NCI-H187 (cell line): ENCODE measurements at places on chromosomes 7 and 10.

DNA sequence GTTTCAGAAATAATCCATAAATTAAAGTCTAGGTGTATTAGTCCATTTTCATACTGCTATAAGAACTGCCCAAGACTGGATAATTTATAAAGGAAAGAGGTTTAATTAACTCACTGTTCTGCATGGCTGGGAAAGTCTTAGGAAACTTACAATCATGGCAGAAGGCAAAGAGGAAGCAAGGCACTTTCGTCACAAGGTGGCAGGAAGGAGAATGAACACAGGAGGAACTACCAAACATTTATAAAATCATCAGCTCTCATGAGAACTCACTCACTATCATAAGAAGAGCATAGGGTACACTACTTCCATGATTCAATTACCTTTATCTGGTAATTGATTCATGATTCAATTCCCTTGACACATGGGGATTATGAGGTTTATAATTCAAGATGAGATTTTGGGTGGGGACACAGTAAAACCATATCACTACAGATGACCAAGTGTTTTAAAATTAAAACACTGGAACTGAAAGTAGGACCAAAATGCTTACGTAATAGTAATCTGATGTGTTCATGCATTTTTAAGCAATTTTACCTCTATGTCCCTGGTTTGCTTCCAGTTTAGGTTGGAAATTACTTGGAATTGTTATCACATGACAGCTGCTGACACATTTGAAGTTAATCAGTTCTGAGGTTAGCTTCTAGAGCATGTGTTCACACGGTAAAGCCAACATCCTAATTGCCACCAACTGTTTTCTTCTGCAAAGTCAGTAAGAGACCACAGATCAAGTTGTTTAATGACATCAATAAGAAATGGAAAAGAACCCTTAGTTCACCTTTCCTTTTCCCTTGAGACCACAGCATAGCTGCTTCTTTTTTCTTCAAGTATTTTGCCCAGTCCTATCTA, 48.4 kb upstream of the SEMA3C start:
- DNase-seq: no peak

- no peak for DNase-seq
Measured at GRCh38 chr10:1869861-1870260, 132.5 kb upstream of the ADARB2 start.

GRCh38 chr7:30371321-30371720, 86.9 kb downstream of the ZNRF2 start:
- DNase-seq: no peak

GRCh38 chr10:131556897-131557495, 245.5 kb upstream of the TCERG1L start:
- no peak for DNase-seq

GRCh38 chr10:15754937-15755336, 35.2 kb upstream of the ITGA8 start:
- no peak for DNase-seq

- no peak for DNase-seq
Measured at GRCh38 chr7:28237363-28237762, 56.8 kb upstream of the JAZF1 start.

GRCh38 chr10:122188706-122189105, 82.4 kb upstream of the BTBD16 start:
- DNase-seq: no peak

GRCh38 chr10:114856544-114857287, 35.1 kb downstream of the FHIP2A start:
- no peak for DNase-seq

DNA sequence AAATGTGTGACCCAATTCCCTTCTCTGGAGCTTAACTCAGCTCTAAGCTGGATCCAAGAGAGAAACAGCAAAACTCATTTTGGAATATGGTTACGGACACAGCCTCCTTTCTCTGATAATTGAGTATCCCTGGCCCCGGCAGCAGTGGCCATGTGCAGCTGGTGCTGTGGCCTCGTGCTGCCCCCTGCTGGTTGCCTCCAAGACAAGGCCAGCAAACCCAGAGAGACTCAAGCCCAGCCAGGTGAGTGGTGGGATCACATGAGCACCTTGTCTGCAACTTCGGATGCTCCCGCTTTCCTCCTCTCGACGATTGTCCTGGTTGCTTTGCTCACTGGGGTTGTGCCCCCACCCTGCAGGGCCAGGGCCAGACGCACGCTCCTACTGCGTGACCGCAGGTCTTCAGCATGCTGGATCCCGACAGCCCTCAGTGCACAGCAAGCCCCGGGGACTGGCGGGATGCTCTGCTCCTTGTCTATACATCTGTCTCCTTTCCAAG, 19.4 kb downstream of the SFTPD start:
- DNase-seq: peak; percentile 19

DNA sequence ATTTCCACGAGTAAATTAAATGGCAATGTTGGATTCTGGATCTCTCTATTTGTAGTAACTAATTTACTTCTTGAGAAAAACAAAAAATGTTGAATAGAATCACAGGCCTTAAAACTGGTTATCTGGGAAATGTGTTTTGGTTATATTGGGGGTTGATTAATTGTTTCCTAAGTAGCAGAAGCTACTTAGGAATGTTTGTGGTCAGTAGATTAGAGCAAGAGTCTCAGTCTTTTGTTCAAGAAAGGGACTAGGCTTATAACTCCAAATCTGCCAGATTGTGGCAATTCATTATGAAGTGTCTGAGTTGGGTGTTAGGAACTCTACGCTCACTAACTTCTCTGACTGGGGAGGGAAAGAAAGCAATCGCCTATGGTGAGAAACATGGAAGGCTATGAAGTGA, 244.3 kb upstream of the PHYHIPL start:
- no peak for DNase-seq

DNA sequence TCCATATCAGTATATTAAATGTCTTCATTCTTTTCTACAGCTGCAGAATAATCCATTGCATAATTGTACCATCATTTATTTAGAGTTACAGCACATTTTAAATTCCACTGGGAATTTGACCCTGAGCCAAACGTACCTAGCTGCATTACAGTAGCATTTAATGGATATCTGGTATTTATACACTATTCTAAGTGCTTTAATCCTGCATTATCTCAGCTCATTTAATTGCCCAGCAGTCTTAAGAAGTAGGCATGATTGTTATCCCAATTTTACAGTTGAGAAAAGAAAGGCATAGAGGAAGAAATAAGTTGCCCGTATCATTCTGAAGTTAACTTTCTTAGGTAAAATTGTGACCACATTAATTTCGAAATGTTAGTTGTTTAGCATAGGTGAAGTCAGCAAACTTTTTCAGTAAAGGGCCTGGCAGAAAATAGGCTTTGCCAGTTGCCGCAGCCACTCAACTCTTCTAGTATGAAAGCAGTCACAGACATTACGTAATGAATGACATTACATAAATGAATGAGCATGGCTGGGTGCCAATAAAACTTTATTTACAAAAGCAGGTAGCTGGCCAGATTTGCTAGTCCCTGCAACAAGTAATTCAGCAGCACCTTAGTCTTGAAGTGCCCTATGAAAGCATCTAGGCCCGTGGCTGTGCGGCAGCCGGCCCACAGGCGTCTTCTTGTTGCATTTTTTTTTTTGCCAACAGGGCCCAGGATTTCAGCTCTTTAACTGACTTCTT, 30.0 kb downstream of the GUSB start:
- no peak for DNase-seq

GRCh38 chr10:106780632-106781031, 383.9 kb downstream of the SORCS1 start:
- DNase-seq: no peak

GRCh38 chr10:98294270-98294627, 26.3 kb upstream of the LOXL4 start:
- no peak for DNase-seq

DNA sequence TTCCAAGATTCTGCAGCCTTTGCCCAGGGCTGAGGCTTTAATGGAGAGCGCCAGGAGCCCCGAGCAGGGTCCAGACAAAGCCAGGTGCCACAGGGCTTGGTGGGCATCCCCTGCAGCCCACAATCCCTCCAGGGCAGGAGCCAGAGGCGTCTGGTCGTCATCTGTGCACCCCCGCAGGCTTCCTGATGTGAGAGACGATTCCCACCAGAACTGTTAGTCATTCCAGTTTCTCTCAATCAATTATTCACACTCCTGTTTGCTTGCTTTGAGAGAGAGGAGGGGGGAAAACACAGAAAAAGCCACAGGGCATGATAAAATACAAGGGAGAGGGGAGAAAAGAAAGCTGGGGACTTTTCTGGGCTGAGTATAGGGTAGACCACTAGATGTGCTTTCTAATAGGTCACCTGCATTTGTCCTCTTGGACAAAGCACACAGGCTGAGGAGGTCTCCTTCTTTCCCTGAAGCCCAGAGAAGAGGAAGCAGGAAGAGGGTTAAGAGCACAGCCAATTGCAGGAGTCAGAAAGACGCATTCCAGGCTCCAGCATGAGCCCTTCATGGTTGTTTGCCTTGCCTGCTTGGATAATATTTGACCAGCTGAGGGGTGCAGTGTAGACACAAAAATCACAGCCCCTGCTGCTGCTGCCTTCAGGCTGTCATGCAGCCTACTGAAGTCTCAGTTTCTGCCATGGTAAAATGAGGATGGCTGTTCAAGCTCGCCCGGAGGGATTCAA, 194.4 kb downstream of the PLXNA4 start:
- DNase-seq: no peak

GRCh38 chr10:71660313-71660712, 59.3 kb downstream of the C10orf105 start:
- DNase-seq: no peak

GRCh38 chr7:70700941-70701425, 431.0 kb upstream of the GALNT17 start:
- no peak for DNase-seq

DNA sequence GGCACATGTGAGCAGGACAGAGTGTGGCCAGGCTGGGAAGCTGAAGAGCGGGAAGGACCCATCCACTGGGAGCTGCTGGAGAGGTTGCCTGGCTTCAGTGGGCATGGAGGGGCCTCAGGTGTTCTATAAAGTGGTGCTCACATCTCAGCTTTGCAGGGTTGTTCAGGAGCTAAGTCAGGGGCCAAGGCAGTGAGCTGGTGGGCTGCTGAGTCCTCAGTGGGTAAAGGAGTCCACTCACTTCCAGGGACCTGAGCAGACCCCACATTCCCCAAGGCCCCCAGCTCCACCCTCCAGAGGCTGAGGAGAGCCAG, 28.8 kb upstream of the C10orf53 start:
- no peak for DNase-seq

- no peak for DNase-seq
Measured at GRCh38 chr7:30276203-30276900, 8.0 kb upstream of the ZNRF2 start.
